ENCODE measurements at places on chromosomes 2 and 18. TPM values are rescaled to one million over a fixed set of nuclear protein-coding genes. Genes with fewer than 3 reads are reported as not detected.

DNA sequence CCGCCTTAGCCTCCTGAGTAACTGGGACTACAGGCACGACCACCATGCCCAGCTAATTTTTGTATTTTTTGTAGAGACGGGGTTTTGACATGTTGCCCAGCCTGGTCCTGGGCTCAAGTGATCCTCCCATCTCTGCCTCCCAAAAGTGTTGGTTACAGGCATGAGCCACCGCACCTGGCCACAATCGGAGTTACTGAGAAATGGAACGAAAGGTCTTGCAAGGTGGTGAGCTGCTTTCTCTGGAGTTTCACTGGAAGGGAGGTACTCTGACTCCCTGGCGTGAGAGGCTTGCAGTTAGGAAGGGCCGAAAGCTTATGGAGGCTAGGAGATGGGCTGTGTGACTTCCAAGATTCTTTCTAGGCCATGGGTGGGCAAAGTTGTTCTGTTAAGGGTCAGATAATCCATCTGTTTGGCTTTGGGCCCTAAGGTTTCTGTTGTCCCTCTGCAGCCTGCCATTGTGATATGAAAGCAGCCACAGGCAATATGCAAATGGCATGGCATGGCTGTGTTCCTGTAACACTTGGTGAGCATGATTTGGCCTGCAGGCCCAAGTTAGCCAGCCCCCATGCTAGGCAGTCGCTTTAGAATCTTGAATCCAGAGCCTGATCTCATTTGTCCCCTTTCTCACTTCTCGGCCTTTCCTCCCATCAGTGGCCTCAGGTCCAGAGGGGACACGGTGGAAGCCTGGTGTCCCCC is 7.9 kb downstream of the EFHD1 start:
- no peak for DNase-seq

- DNase-seq, result no peak
Observed at GRCh38 chr18:47113796-47114540, 36.3 kb downstream of the HDHD2 start.

- peak; percentile 24 for DNase-seq
Observed at GRCh38 chr2:201781557-201782051, 871 bp upstream of the ALS2 start.

- no peak for DNase-seq
Observed at GRCh38 chr18:62245177-62245576, 58.1 kb downstream of the RELCH start.

DNA sequence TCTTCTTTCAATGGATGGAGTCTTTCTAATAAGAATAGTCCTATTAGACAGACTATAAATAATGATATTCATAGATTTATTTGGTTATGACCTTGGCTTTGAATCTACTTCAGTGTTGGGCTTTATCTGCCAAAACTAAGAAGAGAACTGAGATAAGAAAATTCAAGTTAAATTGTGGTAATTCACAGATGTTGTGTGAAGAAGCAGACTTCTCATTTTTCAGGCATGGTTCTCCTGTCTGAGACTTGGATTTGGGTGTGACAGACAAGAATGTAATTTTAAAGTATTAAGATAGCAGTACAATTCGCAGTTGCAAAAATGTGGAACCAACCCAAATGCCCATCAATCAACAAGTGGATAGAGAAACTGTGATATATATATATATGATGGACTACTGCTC is 124.7 kb downstream of the QPCT start:
- DNase-seq, result no peak

- no peak for DNase-seq
Observed at GRCh38 chr2:150824118-150824517, 336.7 kb upstream of the RND3 start.

GRCh38 chr2:75607988-75608683 is 38.4 kb upstream of the MRPL19 start:
- DNase-seq, result peak; percentile 83

DNA sequence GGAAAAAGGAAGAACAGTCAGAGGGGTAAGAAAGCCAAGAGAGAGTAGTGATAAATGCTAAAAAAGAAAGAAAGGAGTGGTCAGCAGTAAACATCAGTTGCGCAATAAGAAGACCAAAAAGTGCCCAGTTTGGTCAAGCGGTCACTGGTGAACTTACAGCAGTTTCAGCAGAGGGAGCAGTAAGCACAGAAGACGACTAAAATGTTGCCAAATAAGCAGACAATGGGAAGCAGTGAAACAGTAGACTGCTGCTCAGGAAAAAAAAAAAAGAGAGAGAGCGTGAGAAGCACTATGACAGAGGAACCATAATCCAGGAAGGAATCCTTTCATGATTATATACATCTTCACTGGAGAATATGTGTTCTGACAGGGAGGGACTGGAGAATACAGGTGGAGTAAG is 45.8 kb downstream of the DNAJC10 start:
- DNase-seq, result no peak

DNA sequence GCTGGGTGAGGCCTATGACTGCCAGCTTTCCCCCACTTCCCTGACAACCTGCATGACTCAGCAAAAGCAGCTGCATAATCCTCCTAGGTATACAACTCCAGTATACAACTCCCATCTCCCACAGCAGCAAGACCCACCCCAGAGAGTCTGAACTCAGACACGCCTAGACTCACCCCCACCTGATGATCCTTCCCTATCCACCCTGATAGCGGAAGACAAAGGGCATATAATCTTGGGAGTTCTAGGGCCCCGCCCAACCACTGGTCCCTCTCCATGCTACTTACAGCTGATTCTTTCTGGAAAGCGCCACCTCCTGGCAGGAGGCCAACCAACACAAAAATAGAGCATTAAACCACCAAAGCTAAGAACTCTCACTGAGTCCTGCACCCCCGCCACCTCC is 296.5 kb downstream of the DCC start:
- DNase-seq, result no peak

GRCh38 chr2:30193104-30193681 is 38.1 kb upstream of the LBH start:
- no peak for DNase-seq

GRCh38 chr18:31189757-31190156 is 27.1 kb upstream of the DSC1 start:
- no peak for DNase-seq

GRCh38 chr2:74375838-74376237 is 4.3 kb downstream of the DCTN1 start:
- DNase-seq, result no peak

GRCh38 chr2:100513650-100514049 is 43.4 kb downstream of the NMS start:
- DNase-seq, result no peak

DNA sequence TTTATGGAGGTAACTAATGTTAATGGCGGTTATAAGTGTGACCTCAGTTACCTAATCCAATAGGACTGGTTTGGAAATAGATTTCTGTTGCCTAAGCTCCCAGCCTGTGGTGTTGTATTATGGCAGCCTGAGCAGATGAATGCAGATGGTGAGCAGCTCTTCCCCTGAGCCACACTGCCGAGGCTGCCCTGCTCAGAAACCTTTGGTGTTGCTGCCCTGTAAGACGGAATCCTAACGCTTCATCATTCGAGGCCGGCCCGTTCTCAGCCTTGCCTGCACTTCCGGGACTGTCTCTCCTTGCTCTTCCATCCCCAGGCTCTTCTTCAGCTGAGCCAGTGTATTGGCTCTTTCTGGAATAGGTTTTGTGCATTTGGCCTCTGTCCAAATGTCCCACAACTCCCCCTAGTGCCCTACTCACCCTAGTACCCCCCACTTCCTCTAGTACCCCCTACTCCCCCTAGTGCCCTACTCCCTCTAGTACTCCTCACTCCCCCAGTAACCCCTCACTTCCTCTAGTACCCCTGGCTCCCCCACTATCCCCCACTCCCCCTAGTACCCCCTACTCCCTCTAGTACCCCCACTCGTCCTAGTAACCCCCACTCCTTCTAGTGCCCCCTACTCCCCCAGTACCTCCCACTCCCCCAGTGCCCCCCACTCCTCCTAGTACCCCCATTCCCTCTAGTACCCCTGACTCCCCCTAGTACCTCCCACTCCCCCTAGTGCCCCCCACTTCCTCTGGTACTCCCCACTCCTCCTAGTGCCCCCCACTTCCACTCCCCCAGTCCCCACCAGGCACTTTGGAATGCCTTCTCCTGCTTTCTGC is 106.0 kb upstream of the TAF1B start:
- no peak for DNase-seq

- DNase-seq, result no peak
Observed at GRCh38 chr18:49025767-49026500, 75.2 kb upstream of the SMAD7 start.

DNA sequence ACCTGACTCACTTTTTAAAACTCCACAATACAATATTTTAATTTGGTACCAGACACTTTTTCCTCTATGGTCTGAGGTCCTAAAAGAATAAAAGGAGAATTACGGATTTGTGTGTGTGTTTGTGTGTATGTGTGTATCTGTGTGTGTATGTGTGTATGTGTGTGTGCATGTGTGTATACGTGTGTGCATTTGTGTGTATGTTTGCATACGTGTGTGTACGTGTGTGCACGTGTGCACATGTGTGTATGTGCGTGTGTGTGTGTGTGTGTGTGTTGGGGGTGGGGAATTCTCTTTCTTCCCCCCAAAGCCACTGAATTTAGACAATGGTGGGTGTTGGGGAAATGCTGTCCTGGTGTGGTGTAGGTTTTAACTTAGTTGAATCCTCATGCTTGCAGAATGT is 807.7 kb upstream of the SALL3 start:
- no peak for DNase-seq

DNA sequence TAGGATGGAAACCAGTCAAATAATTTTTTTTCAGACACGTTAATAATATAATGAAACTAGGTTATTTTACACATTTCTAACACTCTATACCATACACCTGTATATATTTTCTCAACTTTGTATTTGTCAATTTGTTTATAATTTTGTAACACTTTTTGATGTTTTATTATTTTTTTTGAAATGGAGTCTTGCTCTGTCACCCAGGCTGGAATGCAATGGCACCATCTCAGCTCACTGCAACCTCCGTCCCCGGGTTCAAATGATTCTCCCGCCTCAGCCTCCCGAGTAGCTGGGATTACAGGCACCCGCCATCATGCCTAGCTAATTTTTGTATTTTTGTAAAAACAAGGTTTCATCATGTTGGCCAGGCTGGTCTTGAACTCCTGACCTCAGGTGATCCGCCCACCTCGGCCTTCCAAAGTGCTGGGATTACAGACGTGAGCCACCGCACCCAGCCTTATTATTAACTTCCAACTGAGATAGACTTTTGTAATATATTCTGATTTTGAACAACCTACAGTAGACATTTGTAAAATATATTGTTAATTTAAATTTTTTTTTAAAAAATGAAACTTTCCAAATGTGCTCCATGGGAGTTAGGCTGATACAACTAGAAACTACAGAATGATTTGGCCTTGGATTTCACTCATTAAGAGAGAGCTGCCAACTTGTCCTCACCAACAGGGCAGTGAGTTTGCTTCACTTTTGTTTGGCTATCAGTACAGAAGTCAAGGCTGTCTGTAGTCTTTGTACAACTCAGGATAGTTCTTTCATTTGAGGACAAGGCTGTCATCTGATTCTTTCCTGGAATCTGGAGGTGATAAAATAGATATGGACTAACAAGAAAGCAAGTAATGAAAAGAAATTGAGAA is 33.9 kb upstream of the COBLL1 start:
- DNase-seq, result no peak

DNA sequence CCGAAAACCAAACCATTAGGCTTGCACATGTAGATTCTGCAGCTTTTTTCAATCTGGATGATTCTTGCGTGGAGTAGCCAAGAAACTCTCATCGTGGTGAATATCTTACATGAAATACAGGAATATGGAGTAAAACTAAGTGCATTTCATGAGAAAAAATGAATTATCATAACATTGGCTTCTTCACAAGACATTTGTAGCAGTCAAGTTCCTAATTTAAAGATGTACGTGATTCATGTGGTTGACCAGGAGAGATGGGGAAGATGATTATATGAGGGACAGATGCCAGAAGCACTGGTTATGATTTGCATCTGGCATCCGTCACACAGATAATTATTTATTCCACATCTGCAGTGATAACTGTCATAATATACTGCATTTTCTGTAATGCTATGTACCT is 90.4 kb downstream of the ANTXR1 start:
- no peak for DNase-seq

DNA sequence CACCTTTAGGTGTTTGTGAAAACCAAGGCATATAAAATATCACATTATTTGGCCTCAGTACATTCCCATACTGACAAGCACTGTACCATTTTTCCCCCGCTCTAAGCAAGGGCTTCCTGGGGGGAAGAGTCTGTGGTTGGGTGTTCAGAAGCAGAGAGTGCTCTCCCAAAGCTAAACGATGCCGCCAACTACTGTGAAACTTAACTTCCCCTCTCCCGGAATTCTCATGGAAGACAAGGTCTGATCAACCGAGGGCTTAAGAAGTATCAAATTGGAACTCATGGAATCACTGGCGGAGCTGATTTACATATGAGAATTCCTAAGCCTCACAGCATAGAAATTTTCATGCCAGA is 433 bp upstream of the MFF start:
- DNase-seq, result no peak

DNA sequence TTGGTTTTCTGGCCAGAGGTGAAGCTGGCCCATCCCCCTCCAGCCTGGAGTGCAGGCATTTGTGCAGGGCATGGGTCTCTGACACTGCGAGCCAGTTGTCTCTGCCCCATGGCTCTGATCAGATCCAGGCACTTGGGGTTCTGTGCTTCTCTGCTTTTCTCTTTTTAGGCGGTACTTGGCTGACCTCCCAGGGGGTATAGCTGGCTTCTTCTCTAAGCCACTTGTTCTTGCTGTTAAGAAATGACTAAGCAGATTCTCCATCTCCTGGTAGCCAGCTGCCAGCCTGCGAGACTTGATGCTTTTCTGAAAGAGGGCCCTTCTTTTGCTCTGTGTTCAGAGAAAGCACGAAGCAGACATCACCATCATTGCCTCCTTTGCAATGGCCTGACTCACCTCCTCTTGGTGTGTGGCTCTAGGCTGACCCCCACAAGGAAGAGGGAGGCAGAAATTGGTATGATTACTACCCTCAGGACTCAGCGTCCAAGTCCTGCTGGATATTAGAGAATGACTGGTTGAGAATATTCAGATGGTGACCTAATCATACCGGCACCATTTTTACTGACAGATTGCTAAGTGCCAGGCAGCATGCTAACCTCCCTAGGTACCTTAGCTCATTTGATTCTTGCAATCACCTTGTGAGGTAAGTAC is 32.7 kb downstream of the TNP1 start:
- no peak for DNase-seq

- no peak for DNase-seq
Observed at GRCh38 chr2:27091746-27092695, 5.4 kb downstream of the KHK start.

GRCh38 chr2:111624411-111625156 is 259.4 kb downstream of the ANAPC1 start:
- no peak for DNase-seq

INHA gene
- polyA plus RNA-seq, result 3.1 TPM

ZSWIM2 gene
- not detected for polyA plus RNA-seq

CHAC2 gene
- polyA plus RNA-seq, result 4.3 TPM

TRIB2 gene
- 188 TPM for polyA plus RNA-seq

TMEM17 gene
- 6.3 TPM for polyA plus RNA-seq

IL36A gene
- polyA plus RNA-seq, result not detected

SRD5A2 gene
- 0.08 TPM for polyA plus RNA-seq

MEP1B gene
- not detected for polyA plus RNA-seq

STEAP3 gene
- 1.4 TPM for polyA plus RNA-seq

AAMP gene
- 137 TPM for polyA plus RNA-seq

AQP4 gene
- 0.41 TPM for polyA plus RNA-seq

OTOF gene
- 0.19 TPM for polyA plus RNA-seq
